ENCODE measurements at places on chromosomes 6 and 20. TPM values are rescaled to one million over a fixed set of nuclear protein-coding genes. Genes with fewer than 3 reads are reported as not detected.

GRCh38 chr6:168122521-168122920 is 43.5 kb upstream of the FRMD1 start:
- no peak overlapping the region for H3K4me3 ChIP-seq
- H3K27me3 ChIP-seq: no peaks in the 10 kb centered on the region
- H3K27ac ChIP-seq: no peak overlapping the region
- DNase-seq: no peak
- H3K4me1 ChIP-seq: no peaks in the 10 kb centered on the region

DNA sequence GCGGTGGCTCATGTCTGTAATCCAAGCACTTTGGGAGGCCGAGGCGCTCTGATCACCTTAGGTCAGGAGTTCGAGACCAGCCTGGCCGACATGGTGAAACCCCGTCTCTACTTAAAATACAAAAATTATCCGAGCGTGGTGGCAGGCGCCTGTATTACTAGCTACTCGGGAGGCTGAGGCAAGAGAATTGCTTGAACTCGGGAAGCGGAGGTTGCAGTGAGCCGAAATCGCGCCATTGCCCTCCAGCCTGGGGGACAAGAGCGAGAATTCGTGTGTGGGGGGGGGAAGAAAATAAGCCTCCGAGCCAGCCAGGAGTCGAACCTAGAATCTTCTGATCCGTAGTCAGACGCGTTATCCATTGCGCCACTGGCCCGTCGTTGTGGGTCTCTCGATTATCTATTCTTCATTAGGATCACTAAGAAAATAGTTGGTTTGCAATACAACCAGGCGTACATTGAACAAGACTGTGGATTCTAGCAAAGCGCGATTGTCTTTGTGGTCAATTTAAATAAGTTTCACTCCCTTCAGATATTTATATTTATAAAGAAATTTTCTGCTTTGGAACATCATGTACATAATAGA is 33.9 kb upstream of the PRSS16 start:
- no peaks in the 10 kb centered on the region for H3K4me1 ChIP-seq
- DNase-seq: no peak
- H3K36me3 ChIP-seq: no peaks in the 10 kb centered on the region

- H3K4me3 ChIP-seq: no peak overlapping the region
- H3K36me3 ChIP-seq: no peaks in the 10 kb centered on the region
- H3K27ac ChIP-seq: peak overlapping the region; percentile 69
- peaks cover 24% of the 10 kb centered on the region for H3K4me1 ChIP-seq
Measured at GRCh38 chr20:62360854-62361798, 6.0 kb downstream of the LAMA5 start.

- H3K27ac ChIP-seq: no peak overlapping the region
- H3K4me3 ChIP-seq: no peak overlapping the region
- H3K36me3 ChIP-seq: no peaks in the 10 kb centered on the region
- H3K4me1 ChIP-seq: no peaks in the 10 kb centered on the region
- DNase-seq: no peak
- H3K27me3 ChIP-seq: no peaks in the 10 kb centered on the region
Measured at GRCh38 chr6:4554645-4555044, 221.6 kb upstream of the CDYL start.

DNA sequence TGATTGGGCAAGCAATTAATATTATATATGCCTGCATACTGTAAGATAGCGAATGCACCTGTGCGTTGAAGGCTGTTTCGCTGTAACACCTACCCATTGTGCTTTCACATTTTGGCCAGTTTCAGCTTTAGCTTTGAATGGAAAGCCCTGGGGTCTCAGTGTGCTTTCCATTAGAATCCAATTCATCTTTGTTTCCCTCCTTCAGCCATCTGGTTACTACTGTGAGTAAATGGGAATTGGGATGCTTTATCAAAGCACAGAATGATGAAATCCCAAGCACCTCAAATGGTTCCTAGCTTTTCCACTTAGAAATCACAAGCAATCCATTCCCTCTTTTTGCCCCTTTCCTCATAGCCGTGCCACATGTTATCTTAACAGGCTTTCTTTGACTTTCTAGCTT is 127.1 kb downstream of the HDGFL1 start:
- no peaks in the 10 kb centered on the region for H3K36me3 ChIP-seq
- no peaks in the 10 kb centered on the region for H3K27me3 ChIP-seq
- no peak overlapping the region for H3K4me3 ChIP-seq
- DNase-seq: no peak
- H3K4me1 ChIP-seq: no peaks in the 10 kb centered on the region

GRCh38 chr6:43800746-43801494 is 30.9 kb downstream of the VEGFA start:
- no peak overlapping the region for H3K4me3 ChIP-seq
- H3K27ac ChIP-seq: no peak overlapping the region
- no peaks in the 10 kb centered on the region for H3K36me3 ChIP-seq

DNA sequence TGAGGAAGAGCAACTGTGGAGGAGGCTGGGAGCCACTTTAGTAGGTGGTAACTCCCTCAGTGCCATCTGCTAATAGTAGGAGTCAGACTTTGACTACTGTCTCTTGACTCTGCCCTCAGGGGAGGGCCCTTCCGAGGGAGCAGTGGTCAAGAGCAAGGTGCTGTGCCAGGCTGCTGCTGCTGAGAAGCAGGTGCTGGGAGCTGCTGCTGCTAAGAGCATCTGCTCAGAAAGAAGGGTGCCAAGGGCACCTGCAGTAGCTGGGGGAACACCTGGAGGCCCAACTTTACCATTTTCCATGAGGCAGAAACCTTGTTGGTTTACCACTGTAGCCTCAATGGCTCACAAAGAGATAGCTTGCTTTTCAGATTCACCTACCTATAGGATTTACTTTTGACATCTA is 18.5 kb downstream of the GGTLC1 start:
- no peak overlapping the region for H3K27ac ChIP-seq
- DNase-seq: peak; percentile 1
- H3K36me3 ChIP-seq: no peaks in the 10 kb centered on the region
- H3K4me1 ChIP-seq: no peaks in the 10 kb centered on the region
- H3K4me3 ChIP-seq: no peak overlapping the region

DNA sequence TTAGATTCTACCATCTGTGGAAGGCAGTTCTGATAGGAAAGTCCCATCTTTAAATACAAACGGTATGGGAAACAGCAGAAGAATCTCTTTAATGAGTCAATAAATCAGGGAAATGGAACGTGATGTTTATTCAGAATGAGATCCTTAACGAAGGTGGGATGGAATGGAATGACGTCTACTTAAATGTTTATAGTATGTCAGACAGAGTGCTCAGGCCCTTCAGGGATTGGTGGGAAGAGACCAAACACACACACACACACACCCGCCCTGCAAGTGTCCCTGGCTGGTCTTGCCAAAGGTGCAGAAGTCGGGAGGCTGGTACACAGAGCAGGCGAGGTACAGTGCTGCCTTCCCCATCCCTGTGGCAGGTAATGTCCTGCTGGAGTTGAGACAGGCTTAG is 164.0 kb downstream of the FARS2 start:
- H3K4me3 ChIP-seq: no peak overlapping the region
- H3K27ac ChIP-seq: no peak overlapping the region
- H3K27me3 ChIP-seq: no peaks in the 10 kb centered on the region
- H3K36me3 ChIP-seq: no peaks in the 10 kb centered on the region

C6orf52 gene
- total RNA-seq: 1.7 TPM

SLC22A16 gene
- 1.9 TPM for total RNA-seq

ACSS1 gene
- total RNA-seq: 22.2 TPM

GRCh38 chr6:138655828-138656227 is 117.7 kb upstream of the CCDC28A start:
- no peaks in the 10 kb centered on the region for H3K4me1 ChIP-seq
- H3K36me3 ChIP-seq: no peaks in the 10 kb centered on the region
- no peak overlapping the region for H3K4me3 ChIP-seq
- no peak for DNase-seq
- no peak overlapping the region for H3K27ac ChIP-seq
- no peaks in the 10 kb centered on the region for H3K27me3 ChIP-seq

NKAPL gene
- total RNA-seq: 0.52 TPM

ADGRF5 gene
- total RNA-seq: 4.2 TPM

DACT2 gene
- 4.2 TPM for total RNA-seq

- peaks cover 72% of the 10 kb centered on the region for H3K36me3 ChIP-seq
- no peak overlapping the region for H3K27ac ChIP-seq
- no peaks in the 10 kb centered on the region for H3K27me3 ChIP-seq
- DNase-seq: no peak
Measured at GRCh38 chr20:32468313-32468640, 110.1 kb downstream of the ASXL1 start.

OPN5 gene
- total RNA-seq: not detected

DNA sequence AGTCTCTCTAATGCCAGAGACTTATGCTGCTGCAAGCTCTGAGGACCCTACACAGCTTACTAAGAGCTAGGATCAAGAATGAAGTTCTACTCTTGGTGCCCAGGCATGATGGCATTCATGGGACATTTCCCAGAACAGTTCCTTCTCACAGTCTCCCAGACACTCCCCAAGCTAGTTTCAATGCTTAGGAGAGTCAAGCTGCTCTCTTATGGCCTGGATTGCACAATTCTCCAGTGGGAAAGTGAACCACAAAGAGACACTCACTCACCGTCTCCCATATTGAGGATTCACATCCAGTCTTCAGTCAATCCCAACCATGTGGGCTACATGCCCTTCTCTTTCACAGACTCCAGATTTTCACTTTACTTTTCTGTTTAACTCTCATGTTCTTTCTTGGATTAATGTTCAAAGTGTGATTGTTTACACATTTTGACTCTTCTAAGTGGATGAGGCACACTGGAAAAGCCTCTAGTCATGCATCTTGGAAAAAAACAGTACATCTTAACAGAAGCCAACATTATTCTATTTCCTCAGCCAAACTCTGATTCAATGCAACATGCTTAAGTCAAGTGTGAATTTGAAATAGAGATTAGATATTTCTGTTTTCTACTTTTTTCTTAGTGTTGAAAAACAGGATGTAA is 447.8 kb upstream of the BTBD3 start:
- no peak for DNase-seq
- no peak overlapping the region for H3K27ac ChIP-seq
- H3K27me3 ChIP-seq: no peaks in the 10 kb centered on the region
- no peaks in the 10 kb centered on the region for H3K36me3 ChIP-seq

DNA sequence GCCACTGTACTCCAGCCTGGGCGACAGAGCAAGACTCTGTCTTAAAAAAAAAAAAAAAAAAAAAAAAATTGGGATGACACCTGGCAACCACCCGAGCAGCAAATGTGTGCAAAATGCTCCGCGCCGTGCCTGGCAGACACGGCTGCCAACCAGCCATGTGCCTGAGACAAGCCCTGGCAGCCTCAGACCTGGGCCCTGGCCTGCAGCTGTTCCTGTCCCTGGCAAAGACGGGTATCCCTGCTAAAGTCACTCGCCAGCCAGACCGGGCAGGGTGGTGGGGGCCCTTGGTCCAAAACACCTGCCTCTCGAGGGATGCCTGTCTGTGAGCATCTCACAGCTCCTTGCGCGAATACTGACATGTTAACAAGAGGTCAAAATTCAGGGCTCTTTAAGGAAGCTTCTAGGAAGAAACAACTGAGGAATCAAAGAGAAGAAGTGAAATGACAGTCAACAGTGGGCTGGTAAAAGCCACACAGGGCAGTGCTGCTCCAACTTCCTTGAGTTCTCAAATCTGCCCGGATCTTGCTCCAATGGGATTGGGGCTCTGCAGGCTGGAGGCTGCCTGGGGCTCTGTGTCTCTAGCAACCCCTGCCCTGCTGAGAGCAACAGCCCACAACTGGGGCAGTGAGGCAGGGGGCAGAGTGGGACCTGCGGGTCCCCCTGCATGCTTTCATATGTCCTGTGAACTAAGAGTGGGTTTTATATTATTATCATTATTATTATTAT is 53.4 kb downstream of the SYTL3 start:
- no peaks in the 10 kb centered on the region for H3K27me3 ChIP-seq
- no peaks in the 10 kb centered on the region for H3K4me1 ChIP-seq
- H3K27ac ChIP-seq: no peak overlapping the region
- no peak overlapping the region for H3K4me3 ChIP-seq
- DNase-seq: no peak

GRCh38 chr6:28808383-28808782 is 115.4 kb downstream of the TRIM27 start:
- DNase-seq: no peak
- H3K27ac ChIP-seq: no peak overlapping the region
- no peak overlapping the region for H3K4me3 ChIP-seq
- peaks cover 52% of the 10 kb centered on the region for H3K27me3 ChIP-seq
- no peaks in the 10 kb centered on the region for H3K36me3 ChIP-seq

EEF1A2 gene
- 0.19 TPM for total RNA-seq

GRCh38 chr20:44683263-44684046 is 31.7 kb upstream of the CCN5 start:
- H3K27me3 ChIP-seq: no peaks in the 10 kb centered on the region
- DNase-seq: no peak
- peaks cover 31% of the 10 kb centered on the region for H3K4me1 ChIP-seq

DNA sequence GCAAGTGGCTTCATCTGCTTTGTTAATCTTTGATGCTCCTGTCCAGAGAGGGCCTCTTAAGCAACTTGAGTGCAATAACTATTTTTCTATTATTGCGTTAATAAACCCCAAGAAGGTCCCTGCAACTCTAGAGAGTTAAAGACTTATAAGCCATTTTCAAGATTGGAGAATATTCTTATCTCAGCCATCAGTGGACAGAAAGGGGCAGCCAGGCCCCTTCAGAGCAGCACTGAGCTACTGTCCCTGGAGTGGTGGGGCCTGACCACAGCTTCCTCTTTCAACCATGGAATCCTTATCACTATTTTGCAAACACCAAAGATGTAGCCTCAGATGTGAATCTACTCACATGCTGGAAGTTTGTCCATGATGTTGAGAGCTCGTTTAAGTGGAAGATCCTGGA is 2.8 kb upstream of the MAS1L start:
- H3K27me3 ChIP-seq: no peaks in the 10 kb centered on the region
- H3K36me3 ChIP-seq: no peaks in the 10 kb centered on the region
- no peak overlapping the region for H3K4me3 ChIP-seq
- no peaks in the 10 kb centered on the region for H3K4me1 ChIP-seq
- no peak for DNase-seq

GRCh38 chr6:75149696-75150095 is 56.2 kb downstream of the COL12A1 start:
- no peak overlapping the region for H3K27ac ChIP-seq
- H3K4me1 ChIP-seq: no peaks in the 10 kb centered on the region
- H3K4me3 ChIP-seq: no peak overlapping the region
- H3K36me3 ChIP-seq: no peaks in the 10 kb centered on the region
- H3K27me3 ChIP-seq: no peaks in the 10 kb centered on the region
- DNase-seq: no peak

DNA sequence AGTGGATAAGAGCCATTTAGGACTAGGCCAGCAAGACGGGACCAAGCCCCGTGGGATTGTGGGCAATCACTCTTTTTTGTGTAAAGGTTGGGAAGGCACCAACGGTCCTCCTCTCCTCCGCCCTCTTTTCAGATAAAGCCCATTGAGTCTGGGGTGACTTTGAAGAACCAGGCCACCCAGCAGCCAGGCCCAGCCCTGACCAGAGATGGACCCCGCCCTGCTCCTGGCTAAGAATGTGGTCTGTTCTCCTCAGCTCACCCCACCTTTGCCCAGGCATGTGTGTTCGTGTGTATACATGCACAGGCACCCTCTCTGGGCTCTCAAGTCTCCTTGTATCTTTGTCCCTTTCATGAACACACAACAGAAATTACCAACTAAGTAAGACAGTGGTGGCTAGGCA is 9.1 kb downstream of the SDC4 start:
- no peaks in the 10 kb centered on the region for H3K4me1 ChIP-seq
- H3K4me3 ChIP-seq: no peak overlapping the region
- H3K27me3 ChIP-seq: peaks cover 5% of the 10 kb centered on the region
- DNase-seq: no peak
- H3K27ac ChIP-seq: no peak overlapping the region

GRCh38 chr20:38523697-38524096 is 51.1 kb downstream of the RALGAPB start:
- no peaks in the 10 kb centered on the region for H3K27me3 ChIP-seq
- no peak for DNase-seq
- no peak overlapping the region for H3K27ac ChIP-seq
- H3K4me1 ChIP-seq: no peaks in the 10 kb centered on the region
- peaks cover 41% of the 10 kb centered on the region for H3K36me3 ChIP-seq

- no peak overlapping the region for H3K4me3 ChIP-seq
- no peak for DNase-seq
- no peaks in the 10 kb centered on the region for H3K4me1 ChIP-seq
- H3K27ac ChIP-seq: no peak overlapping the region
Measured at GRCh38 chr20:18018100-18018499, 39.6 kb downstream of the OVOL2 start.
